ENCODE measurements at places on chromosomes 3 and 15. TPM values are rescaled to one million over a fixed set of nuclear protein-coding genes. Genes with fewer than 3 reads are reported as not detected.

- DNase-seq, result peak; percentile 59
Observed at GRCh38 chr3:99475229-99475628, 163.2 kb upstream of the COL8A1 start.

DNA sequence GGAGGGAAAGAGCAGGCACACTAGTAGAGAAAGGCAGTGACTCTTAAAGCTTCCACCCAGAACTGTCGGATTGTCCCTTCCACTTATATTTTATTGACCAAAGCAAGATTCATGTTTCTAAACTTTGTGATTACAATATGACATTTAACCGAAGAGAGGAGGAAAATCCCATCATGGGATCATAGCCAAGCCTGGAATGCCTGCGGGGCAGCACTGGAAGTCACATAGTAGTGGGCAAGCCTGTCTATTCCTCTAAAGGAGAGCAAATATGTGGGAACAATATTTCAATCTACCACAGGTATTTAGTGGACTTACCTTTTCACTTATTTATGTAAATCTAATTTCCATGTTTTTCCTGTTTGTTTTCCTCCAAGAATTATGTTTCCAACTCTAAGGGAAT, 3.8 kb upstream of the TMOD3 start:
- DNase-seq, result no peak

- DNase-seq, result no peak
Observed at GRCh38 chr15:89621547-89621946, 33.7 kb downstream of the KIF7 start.

DNA sequence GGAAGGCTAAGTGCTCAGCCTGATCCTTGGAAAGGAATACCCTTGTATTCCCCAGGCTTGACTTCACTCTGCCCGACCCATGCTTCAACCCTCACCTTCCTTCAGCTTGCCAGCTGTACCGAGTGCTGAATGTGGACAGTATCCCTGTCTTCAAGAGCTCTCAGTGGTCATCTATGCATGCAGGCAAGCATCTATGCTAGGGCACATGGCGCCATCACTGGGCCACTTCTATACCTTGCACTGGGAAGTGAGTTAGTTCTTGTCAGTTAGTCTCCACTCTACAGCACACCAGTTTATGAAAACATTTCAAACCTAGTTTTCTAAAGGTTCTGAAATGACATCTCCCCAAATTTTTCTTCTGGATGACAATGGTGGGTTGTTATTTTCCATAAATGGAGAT, 82.0 kb upstream of the MYRIP start:
- no peak for DNase-seq

GRCh38 chr3:192128060-192128459, 599.3 kb downstream of the FGF12 start:
- DNase-seq, result no peak

DNA sequence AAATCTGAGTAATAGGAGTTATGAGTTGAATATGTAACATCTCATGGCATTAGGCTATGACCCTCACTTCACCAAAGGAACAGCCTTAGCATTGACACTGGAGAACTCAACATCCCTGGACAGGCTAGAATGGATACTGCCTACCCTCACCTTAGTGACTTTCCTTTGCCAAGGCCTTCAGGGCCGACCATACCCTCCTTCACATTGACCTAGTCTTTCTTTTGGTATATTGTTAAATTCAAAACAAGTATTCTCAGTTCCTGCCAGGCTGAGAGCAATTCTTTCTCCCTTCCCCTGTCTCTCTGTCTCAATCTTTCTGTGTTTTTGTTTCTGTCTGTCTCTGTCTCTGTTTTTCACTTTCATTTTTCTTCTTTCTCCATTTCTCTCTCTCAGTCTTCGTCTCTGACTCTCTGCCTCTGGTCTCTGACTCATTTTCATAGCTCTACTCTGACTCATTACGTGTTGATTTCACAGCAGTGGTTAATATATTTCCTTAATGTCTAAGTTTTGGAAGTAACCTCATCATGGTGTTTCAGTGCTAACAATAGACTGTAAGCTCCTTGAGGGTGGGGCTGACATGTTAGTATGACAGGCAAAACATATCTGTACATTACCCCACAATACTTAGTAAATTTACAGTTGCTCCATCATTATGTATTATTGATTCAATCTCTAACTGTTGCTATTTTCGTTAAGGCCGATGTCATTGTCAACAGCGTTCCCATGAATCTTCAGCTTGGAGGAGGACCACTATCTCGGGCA, 32.5 kb downstream of the PARP15 start:
- DNase-seq, result peak; percentile 89

- DNase-seq, result no peak
Observed at GRCh38 chr15:63601704-63602185, 4.6 kb downstream of the FBXL22 start.

DNA sequence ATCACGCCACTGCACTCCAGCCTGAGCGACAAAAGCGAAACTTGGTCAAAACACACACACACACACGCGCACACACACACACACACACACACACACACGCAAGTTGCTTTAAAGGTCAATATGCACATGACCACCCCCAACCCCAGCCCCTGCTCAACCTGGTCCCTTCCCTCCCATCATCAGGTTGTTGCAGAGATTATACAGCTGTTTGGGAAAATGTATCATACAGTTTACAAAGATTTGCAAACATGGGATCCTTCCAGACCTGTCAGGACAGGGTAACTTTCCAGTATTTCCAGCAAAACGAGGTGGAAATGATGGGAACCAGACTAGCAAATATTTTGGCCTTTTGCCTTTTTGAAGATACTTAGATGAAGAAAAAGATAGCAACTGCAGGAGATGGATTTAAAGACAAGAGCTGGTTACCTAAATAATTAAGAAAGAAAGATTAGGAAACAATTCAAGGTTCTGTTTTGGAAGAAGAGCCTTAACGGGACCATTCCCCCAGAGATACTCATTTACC, 80.2 kb downstream of the TNIK start:
- DNase-seq, result no peak

- no peak for DNase-seq
Observed at GRCh38 chr3:128707928-128708494, 18.0 kb upstream of the RAB7A start.

DNA sequence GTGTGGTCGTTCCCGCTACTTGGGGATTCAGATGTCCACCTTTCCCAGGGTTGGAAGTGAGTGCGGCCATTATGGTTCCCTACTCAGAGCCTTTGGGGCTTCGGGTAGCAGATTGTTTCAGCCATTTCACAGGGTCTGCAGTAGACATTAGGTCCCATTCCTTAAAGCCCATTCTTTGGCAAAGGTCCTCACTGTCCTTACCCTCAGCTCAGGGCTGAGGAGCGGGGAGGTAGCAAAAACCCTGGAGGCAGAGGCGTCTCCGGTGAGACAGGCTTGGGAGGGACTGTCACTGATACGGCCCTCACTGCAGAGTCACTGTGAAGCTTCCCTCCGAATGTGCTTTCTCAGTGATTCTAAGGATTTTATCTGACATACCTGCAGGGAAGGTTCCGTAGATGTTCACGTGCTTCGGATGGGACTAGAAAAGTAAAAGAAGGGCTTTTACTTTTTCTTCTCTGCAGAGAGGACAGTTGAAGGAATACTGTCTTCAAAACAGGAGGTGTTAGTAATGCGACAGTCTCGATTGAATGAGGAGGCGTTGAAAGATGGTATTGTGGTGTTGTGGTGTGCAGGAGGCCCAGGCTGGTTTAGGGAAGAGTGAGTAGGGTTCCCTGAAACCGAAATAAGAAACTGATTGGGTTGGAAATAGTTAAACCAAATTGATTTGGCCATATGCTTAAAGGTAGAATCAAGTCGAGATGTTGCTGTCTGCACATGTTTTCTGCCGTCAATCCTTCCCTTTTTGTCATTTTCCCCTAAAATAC, 630 bp downstream of the ATP6V1A start:
- DNase-seq, result no peak

GRCh38 chr3:132457286-132457685, 40.0 kb downstream of the DNAJC13 start:
- peak; percentile 35 for DNase-seq

- peak; percentile 57 for DNase-seq
Observed at GRCh38 chr15:100043068-100043641, 298.6 kb downstream of the ADAMTS17 start.

DNA sequence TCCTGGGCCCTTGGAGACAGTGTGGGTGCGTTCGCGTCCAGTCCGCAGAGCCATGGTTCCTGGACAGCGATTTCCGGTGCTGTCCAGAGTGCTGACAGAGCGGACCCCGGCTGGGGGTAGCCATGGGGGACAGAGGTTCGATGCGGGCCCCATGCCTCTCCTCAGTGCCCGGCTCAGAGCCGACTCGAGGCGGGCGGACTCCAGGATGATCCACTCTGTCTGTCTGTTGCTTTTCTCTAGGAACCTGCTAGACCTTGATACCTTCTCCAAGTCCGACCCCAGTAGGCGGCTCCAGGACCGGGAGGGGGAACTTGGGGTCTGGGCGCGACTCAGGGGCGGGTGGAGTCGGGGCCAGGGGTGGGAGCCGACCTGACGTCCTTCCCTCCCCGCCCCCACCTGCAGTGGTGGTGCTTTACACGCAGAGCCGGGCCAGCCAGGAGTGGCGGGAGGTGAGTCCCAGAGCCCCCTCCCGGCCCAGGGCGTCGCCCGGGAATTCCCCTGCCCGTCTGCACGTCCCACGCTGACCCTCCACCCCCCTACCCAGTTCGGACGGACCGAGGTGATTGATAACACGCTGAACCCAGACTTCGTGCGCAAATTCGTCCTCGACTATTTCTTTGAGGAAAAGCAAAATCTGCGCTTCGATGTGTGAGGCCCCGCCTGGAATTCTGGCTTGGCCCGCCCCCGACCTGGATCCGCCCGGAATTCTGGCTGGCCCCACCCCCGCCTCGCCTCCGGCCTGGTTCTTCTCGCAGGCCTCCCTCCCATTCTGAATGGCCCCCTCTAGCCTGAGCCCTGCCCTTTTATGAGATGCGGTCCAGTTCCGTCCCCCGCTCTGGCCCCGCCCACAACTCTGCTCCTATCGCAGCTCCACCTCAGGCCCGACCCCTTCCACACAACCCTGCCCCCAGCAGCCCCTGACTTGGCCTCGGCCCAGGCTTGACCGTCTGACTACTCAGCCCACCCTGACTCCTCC, 1.0 kb downstream of the CPNE9 start:
- peak; percentile 15 for DNase-seq

GRCh38 chr15:25668901-25669300, 194.2 kb downstream of the ATP10A start:
- DNase-seq, result no peak

GRCh38 chr3:175885231-175885766, 1026.2 kb downstream of the NAALADL2 start:
- no peak for DNase-seq

DNA sequence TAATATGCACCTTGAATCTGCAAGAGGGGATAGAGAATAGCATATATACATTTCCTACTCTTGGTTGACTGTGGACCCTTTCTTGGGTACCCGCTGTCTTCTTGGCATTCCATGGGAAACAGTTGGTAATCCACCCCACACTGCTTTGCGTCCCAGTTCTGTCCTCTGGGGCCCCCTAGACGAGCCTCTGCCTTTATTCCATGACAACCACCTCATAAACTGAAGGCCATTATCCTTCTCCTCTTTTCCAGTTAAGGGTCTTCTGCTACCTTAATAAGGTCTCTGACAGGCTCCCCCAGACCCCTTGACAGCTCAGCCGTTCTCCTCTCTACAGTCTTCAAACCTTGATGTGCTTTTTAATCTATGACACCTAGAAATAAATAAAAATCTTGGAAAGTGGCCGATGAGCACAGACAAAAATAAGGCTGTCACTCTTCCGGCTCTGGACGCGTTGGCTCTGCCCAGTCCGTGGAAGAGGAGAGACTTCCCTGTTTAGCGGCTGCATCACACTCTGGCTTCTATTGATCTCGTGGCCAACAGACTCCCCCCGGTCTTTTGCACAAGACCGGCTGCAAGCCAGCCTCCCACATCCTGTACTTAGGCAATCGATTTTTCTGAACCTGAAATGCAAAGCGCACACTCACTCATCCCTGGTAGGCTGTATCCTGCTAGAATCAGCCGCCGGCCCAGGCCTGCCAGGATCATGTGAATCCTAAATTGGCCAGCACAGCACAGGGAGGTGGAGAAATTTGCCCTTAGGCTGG, 251.0 kb upstream of the TLE3 start:
- DNase-seq, result no peak

GRCh38 chr3:131786386-131786785, 248.4 kb downstream of the CPNE4 start:
- no peak for DNase-seq

GRCh38 chr3:123096731-123097130, 29.9 kb downstream of the PDIA5 start:
- DNase-seq, result peak; percentile 75

GRCh38 chr15:65086680-65087111, 10.2 kb downstream of the KBTBD13 start:
- DNase-seq, result no peak

DNA sequence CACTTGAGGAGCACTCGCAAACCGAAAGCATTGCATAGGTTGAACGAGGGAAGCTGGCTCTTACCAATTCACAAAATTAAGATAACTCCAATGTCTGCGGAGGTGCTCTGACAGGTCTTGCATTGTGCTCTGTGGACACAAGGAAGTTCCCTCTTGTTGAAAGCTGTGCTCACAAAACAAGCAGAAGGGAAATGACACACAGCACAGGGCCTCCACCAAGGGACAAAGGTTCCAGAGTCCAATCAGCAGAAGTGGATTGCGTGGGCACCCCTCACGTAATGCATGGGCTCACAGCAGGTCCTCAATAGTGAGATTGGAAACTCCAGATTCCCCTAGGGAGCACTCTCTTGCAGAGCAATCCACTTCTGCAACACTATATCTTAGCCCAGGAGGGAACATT, 89.9 kb downstream of the ATP10A start:
- no peak for DNase-seq

GRCh38 chr15:71187526-71187925, 72.3 kb downstream of the THSD4 start:
- DNase-seq, result no peak

- DNase-seq, result no peak
Observed at GRCh38 chr3:108293858-108294257, 2.5 kb upstream of the HHLA2 start.

DNA sequence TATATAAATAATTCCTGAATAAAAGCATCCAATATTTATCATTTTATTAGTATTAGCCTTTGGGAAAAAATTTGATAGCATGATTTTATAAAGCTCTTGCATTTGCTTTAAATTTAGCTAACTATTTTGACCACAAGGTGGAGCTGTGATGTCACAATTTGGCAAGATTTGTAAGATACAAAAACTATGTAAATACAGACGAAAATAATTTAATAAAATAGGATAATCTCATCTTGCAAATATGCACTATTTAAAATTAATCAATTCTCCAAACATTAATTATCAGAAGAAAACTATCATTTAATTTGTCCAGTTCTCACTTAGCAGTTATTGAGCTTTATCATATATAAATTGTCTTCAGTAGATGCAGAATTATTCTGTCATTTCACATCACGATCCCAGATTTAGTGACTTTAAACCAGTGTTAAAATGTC, 95.4 kb downstream of the PLOD2 start:
- DNase-seq, result peak; percentile 76

Gene WDR72
- not detected for total RNA-seq

Gene RPL15
- 1,419 TPM for total RNA-seq

Gene CFAP91
- not detected for total RNA-seq

Gene ANKRD63
- under 0.01 TPM for total RNA-seq

Gene SPSB4
- total RNA-seq, result not detected

Gene GMNC
- total RNA-seq, result 0.18 TPM

Gene SNAPC5
- 26.3 TPM for total RNA-seq

Gene ST3GAL6
- total RNA-seq, result 1.4 TPM

Gene VILL
- 2.3 TPM for total RNA-seq

Gene GOLGA8M
- total RNA-seq, result under 0.01 TPM

All from IMR-90 (cell line).